ENCODE measurements at places on chromosomes 5 and 9.

DNA sequence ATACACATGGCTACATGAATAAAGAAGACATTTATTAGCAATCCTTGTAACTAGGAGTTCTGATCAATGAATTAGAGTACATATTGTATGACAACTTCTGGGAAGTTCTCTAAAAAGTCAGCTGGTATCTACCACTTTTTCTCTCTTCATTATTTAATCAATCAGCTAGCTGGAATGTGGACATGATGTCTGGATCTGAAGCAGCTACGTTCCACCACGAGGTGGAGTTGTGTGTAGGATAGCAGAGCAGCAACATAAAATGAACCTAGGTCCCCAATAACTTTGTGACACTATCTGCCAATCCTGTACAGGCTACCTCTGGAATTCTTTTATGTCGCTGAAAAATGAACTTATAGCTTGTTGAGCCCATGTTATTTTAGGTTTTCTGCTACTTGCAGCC lies 32.9 kb upstream of the ENTREP1 start:
- H3K36me3 ChIP-seq = no peaks in the 10 kb centered on the region
- no peak overlapping the region for H3K4me3 ChIP-seq
- no peaks in the 10 kb centered on the region for H3K4me1 ChIP-seq
- H3K27me3 ChIP-seq = no peaks in the 10 kb centered on the region
- no peak overlapping the region for H3K27ac ChIP-seq

DNA sequence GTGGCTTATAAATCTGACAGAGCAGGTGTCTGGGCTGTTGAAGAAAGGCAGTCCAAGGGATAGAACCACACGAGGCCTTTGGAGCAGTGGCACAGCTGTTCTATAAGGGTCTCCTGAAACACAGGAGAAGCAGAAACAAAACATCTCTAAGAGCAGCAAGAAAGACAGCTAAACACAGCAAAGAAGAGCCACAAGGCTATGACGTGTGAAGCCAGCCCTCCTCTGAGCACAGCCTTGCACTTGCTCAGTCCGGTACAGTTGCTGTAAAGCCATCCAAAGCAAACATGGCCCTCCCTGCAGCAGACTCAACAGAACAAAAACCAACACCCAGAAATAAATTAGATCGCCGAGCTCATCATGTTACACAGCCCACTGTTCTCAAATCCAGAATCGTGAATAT lies 2.6 kb upstream of the GZMK start:
- peak overlapping the region; percentile 7 for H3K4me3 ChIP-seq
- H3K4me1 ChIP-seq = peaks cover 32% of the 10 kb centered on the region
- H3K36me3 ChIP-seq = no peaks in the 10 kb centered on the region
- H3K27ac ChIP-seq = no peak overlapping the region
- no peaks in the 10 kb centered on the region for H3K27me3 ChIP-seq
- no peak for DNase-seq

DNA sequence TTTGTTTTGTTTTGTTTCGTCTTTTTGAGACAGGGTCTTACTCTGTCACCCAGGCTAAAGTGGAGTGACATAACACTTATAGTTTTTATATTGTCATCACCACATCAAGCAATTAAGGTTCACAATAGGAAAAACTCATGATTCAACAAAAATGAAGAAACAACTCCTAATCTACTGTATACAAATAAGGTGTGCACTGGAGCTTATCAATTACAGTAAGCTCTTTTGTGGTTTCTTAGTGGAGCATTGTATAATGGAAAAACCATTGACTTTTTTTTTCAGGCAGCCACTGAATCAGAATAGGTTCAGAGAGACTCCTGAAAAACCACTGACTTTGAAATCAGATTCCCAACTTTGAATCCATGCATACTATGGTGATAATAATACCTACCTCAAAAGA lies 10.8 kb upstream of the PLIN2 start:
- H3K4me3 ChIP-seq = no peak overlapping the region
- no peak for DNase-seq
- H3K36me3 ChIP-seq = no peaks in the 10 kb centered on the region
- H3K27ac ChIP-seq = no peak overlapping the region
- H3K4me1 ChIP-seq = no peaks in the 10 kb centered on the region

DNA sequence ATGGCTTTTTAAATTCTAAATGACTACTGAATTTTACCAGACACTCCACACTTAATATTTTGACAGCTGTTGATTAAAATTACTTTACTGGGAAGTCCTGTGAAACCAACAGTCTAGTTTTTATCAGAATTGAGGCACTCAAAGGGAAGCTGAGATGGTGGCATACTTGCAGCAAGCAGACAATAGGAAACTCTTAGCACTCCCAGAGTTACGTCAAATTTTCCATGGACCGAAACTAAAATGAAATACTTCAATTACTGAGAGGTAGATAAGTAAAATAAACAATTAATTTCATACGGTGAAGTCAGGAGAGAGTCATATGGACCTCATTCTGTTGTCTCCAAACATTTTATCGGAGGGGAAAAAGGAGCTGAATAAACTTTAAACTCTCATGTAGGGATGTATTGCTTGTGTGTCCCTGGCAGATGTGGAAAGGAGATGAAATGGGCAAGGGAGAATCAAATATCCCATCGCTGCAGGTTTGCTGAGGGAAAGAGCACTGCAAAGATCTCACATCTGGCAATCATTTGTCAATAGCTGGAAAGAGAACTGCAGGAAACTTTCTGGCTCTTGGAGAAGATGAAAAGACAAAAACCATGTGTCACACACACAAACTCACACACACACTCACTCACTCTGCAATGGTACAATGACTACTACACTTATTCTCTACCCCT lies 189.4 kb downstream of the BNC2 start:
- no peak for DNase-seq
- no peaks in the 10 kb centered on the region for H3K4me1 ChIP-seq
- no peaks in the 10 kb centered on the region for H3K27me3 ChIP-seq
- no peaks in the 10 kb centered on the region for H3K36me3 ChIP-seq

- no peak for DNase-seq
- no peaks in the 10 kb centered on the region for H3K4me1 ChIP-seq
- H3K4me3 ChIP-seq = no peak overlapping the region
- no peaks in the 10 kb centered on the region for H3K27me3 ChIP-seq
Observed at GRCh38 chr5:158990979-158991775, 108.5 kb downstream of the EBF1 start.

DNA sequence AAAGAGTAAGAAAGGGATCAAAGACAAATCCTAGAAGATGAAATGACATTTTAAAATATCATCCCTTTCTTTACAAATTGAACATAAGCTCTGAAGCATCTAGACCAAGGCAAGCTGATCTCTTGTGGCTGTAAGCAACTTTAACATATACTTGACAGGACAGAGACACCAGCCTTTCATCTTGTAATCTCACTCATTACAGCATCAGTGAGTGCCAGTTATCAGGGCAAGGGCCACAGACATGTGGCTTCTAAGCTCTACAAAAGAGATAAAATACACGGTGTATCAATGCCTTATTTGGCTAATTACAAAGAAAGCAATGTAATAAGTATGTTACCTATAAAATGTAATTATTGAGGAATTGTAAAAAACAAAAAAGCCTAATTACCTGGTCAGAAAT lies 95.0 kb downstream of the DROSHA start:
- no peak overlapping the region for H3K27ac ChIP-seq
- H3K36me3 ChIP-seq = peaks cover 30% of the 10 kb centered on the region
- no peak for DNase-seq
- H3K4me1 ChIP-seq = no peaks in the 10 kb centered on the region
- no peaks in the 10 kb centered on the region for H3K27me3 ChIP-seq
- H3K4me3 ChIP-seq = no peak overlapping the region

- peaks cover 28% of the 10 kb centered on the region for H3K36me3 ChIP-seq
- no peak for DNase-seq
- H3K4me1 ChIP-seq = peaks cover 54% of the 10 kb centered on the region
- H3K27me3 ChIP-seq = no peaks in the 10 kb centered on the region
- no peak overlapping the region for H3K27ac ChIP-seq
Observed at GRCh38 chr5:149356391-149356790, 1.5 kb upstream of the PCYOX1L start.

- DNase-seq = no peak
- no peaks in the 10 kb centered on the region for H3K27me3 ChIP-seq
- peaks cover 20% of the 10 kb centered on the region for H3K36me3 ChIP-seq
Observed at GRCh38 chr5:68274847-68275651, 59.5 kb downstream of the PIK3R1 start.

- no peaks in the 10 kb centered on the region for H3K36me3 ChIP-seq
- no peak overlapping the region for H3K4me3 ChIP-seq
- no peak overlapping the region for H3K27ac ChIP-seq
Observed at GRCh38 chr9:129171993-129172751, 5.9 kb downstream of the IER5L start.

- H3K4me1 ChIP-seq = peaks cover 13% of the 10 kb centered on the region
- no peaks in the 10 kb centered on the region for H3K27me3 ChIP-seq
- no peak overlapping the region for H3K27ac ChIP-seq
- peak; percentile 49 for DNase-seq
Observed at GRCh38 chr5:40615586-40616170, 64.0 kb upstream of the PTGER4 start.

DNA sequence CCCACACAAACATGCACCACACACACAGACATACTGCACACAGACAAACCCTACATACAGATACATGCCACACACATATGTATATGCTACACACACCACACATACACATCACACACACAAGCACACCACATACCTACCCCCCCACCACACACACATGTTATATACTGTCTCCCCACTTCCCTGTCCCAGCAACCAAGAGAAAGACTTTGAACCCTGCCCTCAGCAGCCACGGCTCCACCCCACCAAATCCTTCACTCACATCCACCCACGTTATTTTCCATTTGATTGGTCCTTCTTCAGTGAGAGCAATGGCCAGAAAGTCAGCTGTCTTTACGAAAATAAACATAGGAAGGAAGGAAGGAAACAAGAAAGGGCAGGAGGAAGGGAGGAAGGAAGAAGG lies 479.8 kb downstream of the DIRAS2 start:
- no peak overlapping the region for H3K4me3 ChIP-seq
- H3K27me3 ChIP-seq = no peaks in the 10 kb centered on the region
- no peaks in the 10 kb centered on the region for H3K4me1 ChIP-seq
- H3K36me3 ChIP-seq = no peaks in the 10 kb centered on the region

DNA sequence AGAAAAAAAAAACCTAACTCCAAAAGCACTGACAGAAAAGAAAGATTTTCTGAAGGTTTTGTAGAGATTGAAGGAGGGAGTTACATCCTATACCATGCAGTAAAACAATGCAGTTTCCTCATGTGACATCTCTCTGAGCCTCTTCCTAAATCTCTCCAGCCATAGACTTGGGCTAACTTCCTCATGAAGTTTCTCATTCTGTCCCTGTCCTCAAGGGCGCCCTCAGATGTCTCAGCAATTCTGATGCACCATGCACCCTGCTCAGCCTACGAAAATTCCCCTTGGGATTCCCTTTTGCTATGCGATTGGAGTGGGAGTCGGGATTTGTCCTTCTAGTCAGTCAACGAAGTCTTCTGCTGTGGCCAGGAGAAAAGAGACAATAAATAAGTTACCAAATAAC lies 68.9 kb downstream of the FAT2 start:
- H3K27ac ChIP-seq = no peak overlapping the region
- H3K4me3 ChIP-seq = no peak overlapping the region
- H3K27me3 ChIP-seq = no peaks in the 10 kb centered on the region
- H3K4me1 ChIP-seq = no peaks in the 10 kb centered on the region
- no peak for DNase-seq

GRCh38 chr9:135339378-135339973 lies 140.1 kb upstream of the PPP1R26 start:
- H3K27ac ChIP-seq = no peak overlapping the region
- no peak for DNase-seq
- H3K27me3 ChIP-seq = no peaks in the 10 kb centered on the region
- H3K36me3 ChIP-seq = no peaks in the 10 kb centered on the region
- H3K4me1 ChIP-seq = no peaks in the 10 kb centered on the region
- no peak overlapping the region for H3K4me3 ChIP-seq

DNA sequence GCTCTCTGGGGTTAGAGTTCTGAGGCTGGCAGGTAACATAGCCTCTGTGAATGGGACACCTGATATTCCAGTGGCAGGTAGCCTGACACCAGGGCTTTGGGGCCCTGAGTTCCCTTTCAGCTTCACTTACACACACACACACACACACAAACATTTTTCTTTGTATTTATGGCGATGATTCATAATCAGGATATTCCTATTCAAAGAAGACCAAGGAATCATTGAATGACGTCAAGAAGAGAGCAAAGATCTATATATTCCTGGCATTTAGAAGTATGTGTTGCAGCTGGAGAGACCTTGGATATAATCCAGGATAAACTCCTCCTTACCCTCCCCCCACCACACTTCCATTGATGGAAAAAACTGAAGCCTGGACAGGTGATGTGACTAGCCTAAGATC lies 7.9 kb upstream of the ENTREP1 start:
- H3K4me3 ChIP-seq = no peak overlapping the region
- no peaks in the 10 kb centered on the region for H3K4me1 ChIP-seq
- DNase-seq = no peak
- H3K27me3 ChIP-seq = no peaks in the 10 kb centered on the region
- H3K36me3 ChIP-seq = no peaks in the 10 kb centered on the region

DNA sequence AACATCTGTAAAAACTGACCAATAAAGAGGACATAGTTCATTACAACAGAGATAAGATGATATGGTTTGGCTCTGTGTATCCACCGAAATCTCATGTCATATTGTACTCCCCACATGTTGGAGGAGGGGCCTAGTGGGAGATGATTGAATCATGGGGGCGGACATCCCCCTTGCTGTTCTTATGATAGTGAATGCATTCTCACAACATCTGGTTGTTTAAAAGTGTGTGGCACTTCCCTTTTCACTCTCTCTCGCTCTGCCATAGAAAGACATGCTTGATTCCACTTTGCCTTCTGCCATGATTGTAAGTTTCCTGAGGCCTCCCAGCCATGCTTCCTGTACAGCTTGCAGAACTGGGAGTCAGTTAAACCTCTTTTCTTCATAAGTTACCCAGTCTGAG lies 292.8 kb downstream of the SLF1 start:
- H3K36me3 ChIP-seq = no peaks in the 10 kb centered on the region
- DNase-seq = no peak
- H3K4me1 ChIP-seq = no peaks in the 10 kb centered on the region
- H3K4me3 ChIP-seq = no peak overlapping the region
- no peaks in the 10 kb centered on the region for H3K27me3 ChIP-seq

DNA sequence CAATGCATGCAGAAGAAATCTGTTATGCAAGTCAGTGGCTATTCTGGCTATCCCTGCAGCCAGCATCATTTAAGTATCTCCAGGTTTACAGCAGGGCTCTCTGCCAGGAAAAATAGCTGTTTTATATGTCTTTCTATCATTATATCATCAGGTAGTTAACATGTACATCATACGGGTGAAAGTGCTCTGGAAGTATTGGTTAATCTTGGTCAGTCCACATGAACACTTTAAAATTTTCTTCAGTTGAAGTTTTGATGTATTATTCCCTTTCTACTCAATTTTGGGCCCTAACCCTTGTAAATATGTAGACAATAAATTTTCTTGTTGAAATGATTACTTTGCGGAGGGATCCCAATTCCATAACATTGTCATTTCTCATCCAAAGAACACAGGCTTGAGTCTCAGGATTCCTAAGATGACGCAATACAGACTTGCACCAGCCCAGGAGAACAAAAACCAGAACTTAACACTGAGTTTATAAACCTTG lies 67.5 kb downstream of the SEMA6A start:
- no peak overlapping the region for H3K27ac ChIP-seq
- no peak for DNase-seq
- no peak overlapping the region for H3K4me3 ChIP-seq
- no peaks in the 10 kb centered on the region for H3K36me3 ChIP-seq

Measured in CD8-positive, alpha-beta memory T cell (primary cell).